ENCODE measurements at places on chromosomes 7 and 10.

GRCh38 chr7:105664816-105665525 lies 83.7 kb upstream of the EFCAB10 start:
- DNase-seq, result no peak

DNA sequence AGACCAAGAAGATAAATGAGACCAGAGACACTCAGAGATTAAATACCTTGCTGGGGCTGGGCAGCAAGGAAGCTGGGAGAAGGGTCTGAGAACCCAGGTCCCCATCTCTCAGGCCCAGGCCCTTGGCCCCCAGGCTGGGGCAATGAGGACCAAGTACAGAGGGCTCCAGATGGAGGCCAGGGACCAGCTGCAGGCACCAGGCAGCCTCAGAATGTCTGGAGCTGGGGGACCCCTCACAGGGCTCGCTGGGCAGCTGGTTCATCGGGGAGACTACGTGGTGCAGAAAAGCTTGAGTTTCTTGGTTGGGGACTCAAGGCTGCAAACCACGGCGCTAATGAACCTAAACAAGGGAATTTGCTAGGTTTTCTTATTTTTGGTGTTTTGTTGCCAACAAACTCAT lies 75.6 kb downstream of the PRKAG2 start:
- no peak for DNase-seq

- DNase-seq, result peak; percentile 8
These were observed 236.3 kb upstream of the ANKRD30A start for GRCh38 chr10:36888925-36889573.

- no peak for DNase-seq
These were observed 1.7 kb downstream of the ATE1 start for GRCh38 chr10:121926157-121926556.

- DNase-seq, result peak; percentile 21
These were observed 30.3 kb upstream of the HERPUD2 start for GRCh38 chr7:35725280-35725680.

DNA sequence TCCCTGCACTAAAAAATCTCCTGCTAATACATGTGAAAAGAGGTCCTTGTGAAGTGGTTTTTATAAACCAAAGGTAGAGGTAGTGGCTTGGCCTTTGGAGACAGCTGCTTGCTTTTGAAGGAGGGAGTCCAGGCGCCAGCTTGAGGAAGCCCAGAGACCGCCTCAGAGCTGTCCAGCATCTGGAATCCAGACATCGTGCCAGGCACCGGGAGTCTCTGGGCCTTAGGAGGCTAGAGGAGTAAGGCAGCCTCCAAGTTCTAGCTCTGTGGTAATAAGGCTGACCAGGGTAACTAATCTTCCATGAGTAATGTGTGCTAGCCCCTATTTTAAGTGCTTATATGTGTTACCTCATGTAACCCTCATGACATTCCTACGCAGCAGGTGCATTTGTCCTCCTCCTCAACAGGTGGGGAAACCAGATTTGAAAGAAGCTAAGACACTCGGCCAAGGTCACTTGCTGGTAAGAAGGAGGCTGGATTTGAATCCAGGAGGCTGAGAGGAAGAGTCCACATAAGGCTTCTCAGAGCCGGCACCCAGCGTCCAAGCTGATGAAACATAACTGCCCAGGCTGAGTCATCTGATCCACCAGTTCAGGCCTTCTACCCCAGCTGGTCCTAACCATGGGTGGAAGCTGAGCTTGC lies 26.1 kb downstream of the PRLHR start:
- no peak for DNase-seq

- DNase-seq, result no peak
These were observed 164.3 kb upstream of the PODXL start for GRCh38 chr7:131720703-131721102.

- DNase-seq, result no peak
These were observed 73.5 kb downstream of the BUB3 start for GRCh38 chr10:123227706-123228105.

DNA sequence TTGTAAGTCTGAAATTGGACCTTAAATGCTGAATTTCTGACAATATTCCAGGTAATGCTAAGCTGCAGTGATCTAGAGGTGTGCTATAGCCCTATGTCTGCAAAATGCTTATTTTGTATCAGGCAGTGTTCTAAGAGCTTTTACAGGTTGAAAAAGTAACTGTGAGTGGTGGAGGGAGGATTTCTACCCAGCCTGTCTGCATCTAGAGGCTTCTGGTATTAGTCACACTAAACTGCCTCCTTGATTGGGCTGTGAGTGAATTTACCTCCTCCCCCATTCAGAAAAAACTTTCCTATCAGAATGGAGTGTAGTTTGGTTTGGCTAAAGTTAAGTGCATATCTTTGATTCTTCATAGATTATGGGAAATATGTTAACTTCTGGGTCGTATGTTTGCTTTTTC lies 56.8 kb downstream of the BBS9 start:
- no peak for DNase-seq

GRCh38 chr10:88792661-88793060 lies 9.9 kb upstream of the LIPM start:
- no peak for DNase-seq

DNA sequence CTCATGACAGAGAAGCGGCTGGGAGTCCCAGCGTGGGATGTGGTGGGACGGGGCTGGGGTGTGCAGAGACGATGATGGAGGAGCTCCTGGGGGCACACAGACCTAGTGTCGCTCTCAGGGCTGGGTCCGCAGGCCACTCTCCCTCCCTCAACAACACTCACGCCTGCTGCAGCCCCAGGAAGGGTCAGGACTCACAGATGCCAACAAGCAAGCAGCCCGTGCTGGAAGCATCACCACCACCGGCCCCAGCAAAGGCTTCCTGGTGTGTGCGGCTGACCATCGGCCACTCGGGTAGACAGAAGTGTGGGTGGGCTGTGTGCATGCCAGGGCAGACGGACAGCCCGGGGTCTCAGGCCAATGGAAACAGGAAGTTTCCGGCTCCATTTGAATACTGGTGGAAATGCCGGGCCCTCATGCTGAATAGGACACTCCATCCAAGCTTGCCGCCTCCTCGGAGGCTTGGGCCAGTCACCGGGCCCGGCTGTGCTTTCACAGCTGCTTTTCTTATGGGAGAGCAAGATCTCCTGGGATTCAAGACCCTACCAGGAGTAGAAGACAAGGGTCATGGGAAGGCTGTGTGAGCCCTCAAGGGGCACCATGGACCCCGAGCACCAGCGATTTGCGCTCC lies 178.1 kb downstream of the ELFN1 start:
- no peak for DNase-seq

DNA sequence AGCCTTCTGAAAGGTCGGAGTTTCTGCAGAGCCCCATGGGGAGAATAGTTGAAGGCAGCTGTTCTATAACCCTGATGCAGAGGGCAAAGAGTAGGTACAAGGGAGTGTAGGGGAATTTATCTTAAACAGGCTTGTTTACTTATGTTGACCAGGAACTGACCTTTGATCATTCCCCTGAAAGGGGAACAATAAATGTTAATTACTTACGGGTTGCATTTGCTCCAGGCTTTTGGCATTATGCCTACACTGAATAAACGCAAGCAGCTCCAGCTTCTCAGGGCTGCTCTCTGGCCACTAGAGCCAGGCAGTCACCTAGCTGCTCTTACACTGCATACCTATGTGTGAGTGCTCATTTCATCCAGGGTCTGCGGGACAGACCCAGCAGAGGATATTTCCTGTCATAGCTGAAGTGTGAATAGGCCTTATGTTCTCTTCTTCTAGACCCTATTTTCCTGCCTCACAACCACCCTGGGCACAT lies 26.9 kb upstream of the ABCA13 start:
- DNase-seq, result no peak

DNA sequence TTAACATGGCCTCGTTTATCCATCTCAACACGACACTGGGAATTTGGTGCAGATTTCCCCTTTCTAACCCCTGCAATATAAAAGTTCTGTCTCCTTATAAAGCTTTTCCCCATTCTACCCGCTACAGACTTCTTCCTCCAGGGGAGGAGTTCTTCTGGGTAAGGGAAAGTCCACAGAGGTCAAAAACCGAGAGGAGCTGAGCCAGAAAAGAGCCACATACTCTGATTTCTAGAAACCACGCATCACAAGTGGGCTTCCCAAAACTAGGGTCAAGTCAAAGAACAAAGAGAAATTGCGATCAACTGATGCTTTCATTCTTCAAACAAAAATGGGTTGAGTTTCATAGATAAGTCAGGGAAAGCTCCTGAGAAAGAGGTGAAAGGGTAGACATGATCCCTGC lies 6.8 kb downstream of the IL6 start:
- no peak for DNase-seq

DNA sequence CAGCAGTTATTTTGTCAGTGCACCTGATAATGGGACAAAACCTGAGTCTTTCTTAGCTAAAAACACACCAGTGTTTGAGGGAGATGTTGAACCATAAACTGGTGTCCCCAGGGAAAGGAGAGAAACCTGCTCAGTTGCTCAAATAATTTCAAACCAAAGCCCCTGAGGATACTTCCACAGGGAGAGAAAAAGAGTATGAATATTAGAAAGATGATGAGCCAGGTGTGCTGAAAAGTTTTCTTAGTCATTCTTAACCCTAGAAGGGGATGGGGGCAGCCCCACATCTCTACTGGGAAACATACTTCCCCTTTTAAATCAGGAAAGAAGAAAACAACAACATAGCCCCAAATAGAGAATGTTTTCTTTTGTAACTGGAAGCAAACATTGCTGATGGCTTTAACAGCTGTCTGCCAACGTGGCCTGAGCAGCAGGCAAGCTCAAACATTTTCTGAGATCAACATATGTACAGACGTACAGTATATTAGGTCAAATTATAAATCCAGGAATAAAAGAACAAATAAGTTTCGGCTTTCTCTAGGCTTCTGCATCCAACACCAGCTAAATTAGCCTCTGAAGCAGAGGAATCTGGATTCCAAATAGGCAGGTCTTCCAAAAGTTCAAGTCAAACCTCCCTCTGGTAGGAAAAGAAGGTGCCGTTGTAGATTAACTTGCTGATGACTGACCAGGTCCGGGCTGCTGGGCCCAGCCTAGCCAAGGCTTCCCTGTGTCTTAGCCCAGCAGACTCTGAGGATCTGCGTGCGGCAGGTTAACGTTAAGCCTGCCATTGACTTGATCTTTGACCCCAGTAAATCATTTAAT lies 30.5 kb upstream of the FBXW4 start:
- DNase-seq, result no peak

DNA sequence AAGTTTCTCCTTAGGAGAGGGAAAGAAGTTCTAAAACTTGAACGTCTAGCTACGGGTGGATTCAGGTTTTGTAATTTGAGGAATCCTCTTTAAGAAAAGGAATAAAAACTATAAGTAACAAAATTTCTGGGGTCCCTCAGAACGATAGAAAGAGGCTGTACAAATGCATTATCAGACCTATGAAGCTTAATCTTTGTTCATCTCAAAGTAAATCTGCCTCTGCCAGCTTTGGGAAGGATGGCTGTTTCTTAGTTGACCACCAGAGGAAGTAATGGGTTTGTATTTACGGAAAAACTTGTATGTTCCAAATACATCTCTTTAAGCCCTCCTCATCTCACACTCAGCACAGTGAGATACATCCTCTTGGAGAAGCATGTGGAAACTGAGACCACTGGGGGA lies 864 bp downstream of the PSTK start:
- no peak for DNase-seq

DNA sequence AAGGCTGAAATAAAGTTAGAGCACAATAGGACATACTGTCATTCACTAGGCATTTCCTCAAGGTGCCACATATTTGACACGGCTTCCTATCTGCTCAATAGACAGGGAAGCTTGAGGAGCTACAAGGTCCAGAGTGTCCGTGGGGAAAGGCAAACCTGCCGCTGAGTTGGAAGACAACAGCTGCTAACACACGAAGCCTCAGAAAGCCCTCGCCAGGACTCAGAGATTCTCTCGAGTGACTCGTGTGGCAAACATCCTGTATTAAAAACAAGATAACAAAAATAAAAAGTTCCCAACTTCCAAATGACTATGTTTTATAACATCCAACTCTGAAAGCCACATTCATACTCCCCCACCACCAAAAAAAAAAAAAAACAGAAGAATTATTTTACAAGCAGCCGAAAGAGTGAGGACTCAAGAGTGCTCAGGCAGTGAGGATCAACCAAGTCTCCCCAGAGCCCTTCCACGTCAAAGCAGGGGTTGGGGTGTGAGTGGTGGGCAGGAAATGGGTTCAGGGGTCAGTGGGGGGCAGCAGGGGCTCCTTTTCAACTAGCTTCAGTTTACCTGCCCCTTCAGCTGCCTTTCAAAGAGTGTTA lies 67.6 kb downstream of the STK17A start:
- no peak for DNase-seq

DNA sequence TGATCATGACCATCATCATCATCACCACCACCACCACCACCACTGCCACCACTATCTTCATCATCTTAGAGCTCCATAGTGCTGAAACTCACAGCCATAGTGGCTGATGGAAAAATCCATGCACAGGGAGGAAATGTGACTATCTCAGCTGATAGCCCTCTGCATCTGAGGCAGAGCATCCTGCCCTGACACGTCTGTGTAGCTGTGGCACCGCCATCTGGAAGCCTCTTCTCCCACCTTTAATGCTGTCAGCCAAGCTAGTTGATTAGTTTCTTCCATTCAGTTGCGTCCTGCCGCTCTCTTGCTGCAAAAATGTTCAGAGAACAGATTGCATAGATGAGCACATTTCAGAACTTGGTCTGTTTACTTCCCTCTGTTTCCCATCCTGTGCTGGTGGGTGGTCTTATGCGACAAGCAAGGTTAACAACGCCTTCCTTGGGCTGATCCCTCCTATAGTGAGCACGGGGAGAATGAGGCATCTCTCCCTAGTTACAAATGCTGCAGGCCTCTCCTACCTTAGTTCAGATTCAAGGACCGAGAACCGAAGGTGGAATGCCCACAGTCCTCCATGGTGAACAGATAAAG lies 478.6 kb downstream of the PLXNA4 start:
- DNase-seq, result no peak

GRCh38 chr7:140478246-140479061 lies 851 bp downstream of the MKRN1 start:
- peak; percentile 45 for DNase-seq

DNA sequence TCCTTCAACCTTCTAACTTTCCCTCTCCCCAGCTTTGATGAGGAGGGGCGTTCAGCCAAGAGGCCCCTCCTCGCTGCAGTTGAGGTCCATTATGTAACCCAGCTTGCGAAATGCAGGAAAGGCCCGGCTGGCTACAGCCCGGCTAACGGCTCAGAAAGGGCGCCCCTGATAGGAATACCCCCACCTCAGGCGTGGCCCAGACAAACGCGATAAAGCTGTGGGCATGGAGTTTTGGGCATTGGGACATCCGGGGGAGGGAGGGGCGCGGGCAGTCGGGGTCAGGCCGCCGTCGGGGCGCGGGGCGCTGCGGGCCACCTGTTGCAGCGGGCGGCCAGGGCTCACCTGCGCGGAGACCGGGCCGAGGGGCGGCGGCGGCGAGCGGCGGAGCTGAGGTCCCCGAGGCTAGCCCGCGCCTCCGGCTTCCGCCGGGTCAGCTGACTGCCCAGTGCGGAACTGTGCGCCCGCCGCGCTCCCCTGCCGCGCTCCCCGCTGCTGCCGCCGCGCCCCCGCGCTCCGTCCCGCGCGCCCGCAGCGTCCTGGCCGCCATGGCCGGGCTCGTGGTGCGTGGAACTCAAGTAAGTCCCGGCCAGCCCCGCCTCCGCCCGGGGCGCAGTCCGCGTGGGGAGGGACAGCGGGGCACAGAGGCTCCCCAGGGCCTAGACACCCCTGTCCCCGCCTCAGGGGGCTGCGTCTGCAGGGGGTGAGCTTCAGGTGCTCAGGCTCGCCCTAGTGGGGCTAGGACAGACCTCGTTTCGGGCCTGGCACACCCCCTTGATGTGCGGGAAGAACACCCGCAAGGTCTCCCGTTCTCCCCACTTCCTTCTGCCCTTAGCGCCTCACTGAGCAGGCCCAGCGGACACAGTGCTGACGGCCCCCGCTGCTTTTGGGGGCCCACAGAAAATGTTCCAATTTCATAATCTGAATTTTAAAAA lies at the start of gene LRMDA:
Gene LRMDA, plus strand, starts transcription at position 445 of the 932 bp plus-strand sequence.
- no peak for DNase-seq

GRCh38 chr10:127556916-127557315 lies 7.8 kb downstream of the NPS start:
- DNase-seq, result no peak

GRCh38 chr10:67695555-67695954 lies 440 bp downstream of the CTNNA3 start:
- no peak for DNase-seq
